CD4-positive, alpha-beta T cell (primary cell): ENCODE measurements at places on chromosomes 2 and 18.

DNA sequence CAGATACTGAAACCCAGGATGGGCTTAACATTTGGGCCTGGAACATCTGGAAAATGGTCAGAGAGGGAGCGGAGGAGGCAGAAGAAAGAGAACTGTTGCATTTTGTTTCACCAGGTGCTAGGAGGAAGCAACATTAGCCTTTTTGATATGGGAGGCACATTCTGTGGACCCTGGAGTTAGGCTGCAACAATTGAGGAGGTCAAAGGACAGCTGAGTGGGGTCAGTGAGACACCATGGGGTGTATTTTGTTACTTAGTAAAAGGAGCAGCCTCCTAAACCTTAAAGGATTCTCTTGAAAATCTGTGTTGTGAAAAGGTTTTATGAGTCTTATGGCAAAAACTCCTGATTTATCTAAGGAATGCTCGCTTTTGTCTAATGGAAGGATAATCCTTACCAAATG is 124.9 kb downstream of the GREB1L start:
- no peak for DNase-seq

DNA sequence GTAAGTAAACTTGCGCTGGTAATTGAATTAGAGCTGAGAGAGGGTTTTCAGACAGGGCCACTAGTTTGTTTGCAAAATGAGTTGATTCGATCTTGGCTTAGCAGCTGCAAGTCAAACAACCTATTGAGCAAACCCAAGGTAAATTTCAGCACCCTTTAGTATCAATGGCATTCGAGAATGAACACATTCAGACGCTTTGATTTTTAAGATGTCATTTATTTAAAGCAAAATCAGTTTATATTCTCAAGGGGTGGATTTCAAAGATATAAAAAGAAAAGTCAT is 44.2 kb downstream of the TGIF1 start:
- DNase-seq, result no peak

GRCh38 chr2:5093056-5093455 is 599.1 kb upstream of the SOX11 start:
- DNase-seq, result no peak

GRCh38 chr18:9685615-9685890 is 22.5 kb upstream of the RAB31 start:
- no peak for DNase-seq

DNA sequence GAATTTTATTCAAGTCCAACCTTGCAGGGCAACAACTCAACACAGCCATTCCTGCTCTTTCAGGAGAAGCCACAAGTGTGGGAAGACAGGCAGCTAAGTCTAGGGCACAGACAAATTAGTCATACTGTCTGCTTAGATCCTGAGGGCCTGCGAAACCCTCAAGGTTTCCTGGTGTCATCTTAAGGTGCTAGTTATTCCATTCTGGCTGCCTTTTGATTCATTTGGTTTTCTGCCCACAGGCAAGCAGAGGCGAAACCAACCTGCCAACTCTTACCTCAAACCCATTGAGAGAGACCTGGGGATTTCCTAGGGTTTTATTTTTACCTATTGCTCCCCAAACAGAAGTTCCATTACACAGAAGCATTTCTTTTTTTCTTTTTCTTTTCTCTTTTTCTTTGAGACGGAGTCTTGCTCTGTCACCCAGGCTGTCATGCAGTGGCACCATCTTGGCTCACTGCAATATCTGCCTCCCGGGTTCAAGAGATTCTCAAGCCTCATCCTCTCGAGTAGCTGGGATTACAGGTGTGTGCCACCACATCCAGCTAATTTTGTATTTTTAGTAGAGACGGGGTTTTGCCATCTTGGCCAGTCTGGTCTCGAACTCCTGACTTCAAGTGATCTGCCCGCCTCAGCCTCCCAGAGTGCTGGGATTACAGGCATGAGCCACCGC is 23.7 kb upstream of the SCYGR1 start:
- DNase-seq, result no peak

DNA sequence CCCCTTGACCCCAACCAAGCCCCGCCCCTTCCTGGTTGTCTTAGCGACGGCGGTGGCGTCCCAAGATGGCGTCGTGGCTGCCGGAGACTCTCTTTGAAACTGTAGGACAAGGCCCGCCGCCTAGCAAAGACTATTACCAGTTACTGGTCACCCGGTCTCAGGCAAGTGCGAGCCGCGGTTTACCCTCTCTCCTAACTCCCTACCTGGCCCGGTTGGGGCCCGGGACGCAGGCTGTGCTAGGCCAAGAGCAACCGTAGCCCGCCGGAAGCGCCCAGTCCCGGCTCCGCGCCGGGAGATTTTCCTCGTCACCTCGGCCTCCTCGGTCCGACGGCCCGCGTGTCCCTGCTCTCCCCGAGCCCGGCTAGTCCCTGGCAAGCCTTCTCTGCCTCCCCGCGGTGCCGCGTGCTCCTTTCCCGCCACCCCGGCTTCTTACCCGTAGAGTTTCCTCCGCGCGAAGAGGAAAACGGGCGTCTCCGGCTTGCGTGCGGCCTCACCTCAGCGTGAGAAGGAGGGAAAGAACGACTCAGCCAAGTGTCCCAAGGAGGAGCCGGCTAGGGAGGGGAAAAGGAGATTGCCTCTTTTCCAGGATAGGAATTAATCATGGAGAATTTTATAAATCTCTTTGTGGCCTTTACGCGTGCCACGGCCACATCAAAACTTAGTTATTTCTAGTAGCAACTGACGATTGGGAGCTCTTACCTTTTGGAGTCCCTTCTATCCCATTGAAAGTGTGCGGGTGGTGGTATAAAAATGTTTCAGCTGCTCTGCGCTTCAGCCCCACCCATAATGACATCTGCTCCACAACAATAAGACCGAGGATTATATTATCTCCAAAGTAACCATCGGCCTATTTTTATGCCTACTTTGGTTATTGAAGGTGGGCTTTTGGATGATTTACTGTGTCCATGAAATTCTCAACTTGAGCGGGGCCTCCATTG is at the start of gene FBXO36:
TSS of gene FBXO36 (plus strand) at position 55 of the 938 bp plus-strand sequence. CDS start at position 66, 11 bp downstream.
- DNase-seq, result no peak

DNA sequence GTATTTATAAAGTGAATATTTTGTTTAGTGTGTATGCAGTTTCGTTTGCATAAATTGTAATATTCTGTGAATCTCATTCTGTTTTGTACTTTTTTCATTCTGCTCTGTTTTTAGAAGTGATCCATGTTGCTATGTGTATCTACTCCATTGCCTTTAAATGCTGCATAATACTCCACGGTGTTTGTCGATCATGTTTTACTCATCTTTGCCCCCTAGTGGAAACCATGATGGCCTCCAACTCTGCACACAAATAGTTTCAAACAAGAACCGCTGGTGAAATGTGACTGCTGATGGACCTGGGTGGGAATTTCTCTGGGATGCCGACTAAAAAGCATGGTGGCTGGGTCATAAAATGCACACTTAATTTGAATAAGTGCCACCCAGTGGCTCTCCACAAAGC is 32.0 kb upstream of the SKOR2 start:
- no peak for DNase-seq

GRCh38 chr2:196293751-196294515 is 122.6 kb upstream of the STK17B start:
- no peak for DNase-seq

DNA sequence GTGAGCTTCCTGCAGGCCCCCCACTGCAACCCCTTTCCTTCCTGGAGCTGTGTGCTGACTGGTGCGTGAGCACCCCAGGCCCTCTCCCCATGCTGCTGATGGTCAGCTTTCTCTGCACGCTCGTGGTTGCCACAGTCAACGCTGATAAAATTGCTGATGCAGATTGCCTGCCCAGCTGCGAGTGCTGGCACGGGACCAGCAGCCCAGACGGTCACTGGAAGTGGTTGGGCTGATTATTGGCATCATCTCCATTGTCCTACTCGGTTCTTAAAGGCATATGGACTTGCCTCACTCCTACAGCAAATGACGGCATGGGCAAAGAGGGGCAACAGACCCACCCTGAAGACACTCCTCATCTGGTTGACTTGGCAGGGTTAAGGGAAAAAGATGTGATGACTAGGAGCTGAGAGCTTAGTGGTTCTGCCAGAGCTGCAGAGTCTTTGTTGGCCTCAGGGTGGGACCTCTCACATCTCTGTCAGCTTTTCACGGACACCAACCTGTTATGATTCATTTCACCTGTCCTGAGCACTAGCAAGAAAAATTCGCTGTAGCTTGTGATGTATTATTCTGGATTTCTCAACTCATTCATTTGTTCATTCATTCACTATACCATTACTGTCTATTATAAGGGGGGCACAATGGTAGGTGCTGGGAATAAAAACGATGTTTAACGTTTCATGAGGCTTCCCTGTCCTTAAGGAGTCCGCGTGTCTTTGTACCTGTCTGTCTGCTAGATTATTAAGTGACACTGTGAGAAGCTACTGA is 38.4 kb downstream of the PAX8 start:
- DNase-seq, result no peak

DNA sequence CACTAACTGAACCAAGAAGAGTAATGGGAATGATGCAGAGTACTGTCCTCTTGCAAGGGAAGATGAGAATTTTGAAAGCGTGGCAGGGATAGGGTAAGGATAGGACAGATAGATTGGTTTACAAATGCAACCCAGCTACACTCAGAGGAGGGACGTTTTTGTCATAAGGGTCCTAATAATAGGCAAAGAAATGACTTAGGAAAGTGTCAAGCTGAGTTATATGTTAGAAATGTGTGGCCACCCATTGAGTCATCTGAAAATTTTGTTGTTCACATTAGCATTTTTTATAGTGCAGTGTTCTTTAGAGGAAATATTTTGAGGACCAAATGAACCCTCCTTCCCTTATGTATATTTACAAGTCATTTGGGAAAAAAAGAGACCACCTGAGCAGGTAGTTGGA is 137.5 kb downstream of the PHLPP1 start:
- DNase-seq, result no peak

- DNase-seq, result no peak
These were observed 771.7 kb downstream of the CPS1 start for GRCh38 chr2:211328126-211328525.

DNA sequence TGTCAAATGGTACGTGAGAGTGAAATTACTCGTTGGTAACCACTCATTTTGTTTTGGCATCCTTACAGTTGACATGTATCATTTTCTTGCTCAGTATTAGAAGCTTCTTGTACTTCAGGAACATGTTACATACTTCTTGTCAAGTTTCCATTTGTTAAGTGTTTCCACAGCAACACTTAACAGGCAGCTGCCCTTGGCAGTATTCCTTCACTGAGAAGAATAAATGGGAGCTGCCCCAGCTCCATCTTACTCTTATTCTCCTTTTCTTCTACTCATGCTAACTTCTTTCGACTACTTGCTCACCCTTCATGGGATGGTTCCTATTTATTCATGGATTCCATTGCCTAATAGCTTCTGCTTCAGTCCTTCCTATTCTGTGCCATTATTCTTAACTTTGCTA is 60.1 kb upstream of the TUBA3E start:
- DNase-seq, result no peak

- no peak for DNase-seq
These were observed 266.4 kb downstream of the ANAPC1 start for GRCh38 chr2:111617299-111618225.

GRCh38 chr2:144248350-144249034 is 271.4 kb downstream of the ZEB2 start:
- DNase-seq, result no peak

- DNase-seq, result no peak
These were observed 279.3 kb upstream of the NCKAP5 start for GRCh38 chr2:133847591-133847990.

DNA sequence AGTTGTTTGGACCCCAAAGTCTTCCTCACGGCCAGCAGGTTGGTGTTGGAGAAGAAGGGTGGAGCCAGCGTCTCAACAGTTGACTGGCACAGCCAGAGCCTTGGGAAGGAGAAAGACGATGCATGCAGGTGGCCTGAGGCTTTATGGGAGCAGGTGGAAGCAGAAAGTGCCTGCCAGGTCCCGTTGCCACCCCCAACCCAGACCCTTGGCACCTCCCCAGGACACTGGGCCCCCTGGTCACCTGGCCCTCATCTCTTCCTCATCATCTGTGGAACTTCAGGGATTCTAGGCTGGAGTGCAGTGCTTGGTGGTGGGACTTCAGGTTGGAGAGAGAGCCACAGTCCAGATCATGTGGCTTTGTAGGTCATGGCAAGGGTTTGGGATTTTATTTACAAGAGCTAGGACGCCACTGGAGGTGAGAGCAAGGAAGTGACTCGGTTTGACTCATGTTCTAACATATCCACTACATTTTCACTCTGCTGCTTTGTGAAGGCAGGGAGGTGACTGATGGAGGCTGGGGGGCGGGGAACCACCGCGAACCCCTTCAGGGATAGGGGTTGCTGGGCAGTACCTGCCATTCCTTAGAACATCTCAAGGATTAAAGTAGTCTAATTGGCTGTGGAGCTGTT is 62.5 kb upstream of the B3GNT7 start:
- no peak for DNase-seq

- no peak for DNase-seq
These were observed 119.5 kb downstream of the ACTR3 start for GRCh38 chr2:114009205-114009944.

- DNase-seq, result no peak
These were observed 2.4 kb upstream of the TMEM185B start for GRCh38 chr2:120225549-120226065.

DNA sequence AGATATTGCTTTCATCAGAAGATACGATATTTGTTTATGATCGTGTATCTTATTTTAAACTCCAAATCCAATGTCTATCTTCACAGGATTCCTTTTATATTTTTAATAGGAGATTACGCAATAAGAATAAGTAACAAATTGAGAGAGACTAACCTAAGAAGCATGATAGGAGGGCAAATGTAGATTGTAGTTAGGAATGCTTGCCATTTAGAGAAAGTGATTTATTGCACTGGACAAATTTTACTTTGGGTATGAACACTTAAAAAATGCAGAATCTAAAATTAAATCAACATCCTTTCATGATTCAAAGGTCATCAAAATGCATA is 563.4 kb upstream of the POU3F3 start:
- no peak for DNase-seq

DNA sequence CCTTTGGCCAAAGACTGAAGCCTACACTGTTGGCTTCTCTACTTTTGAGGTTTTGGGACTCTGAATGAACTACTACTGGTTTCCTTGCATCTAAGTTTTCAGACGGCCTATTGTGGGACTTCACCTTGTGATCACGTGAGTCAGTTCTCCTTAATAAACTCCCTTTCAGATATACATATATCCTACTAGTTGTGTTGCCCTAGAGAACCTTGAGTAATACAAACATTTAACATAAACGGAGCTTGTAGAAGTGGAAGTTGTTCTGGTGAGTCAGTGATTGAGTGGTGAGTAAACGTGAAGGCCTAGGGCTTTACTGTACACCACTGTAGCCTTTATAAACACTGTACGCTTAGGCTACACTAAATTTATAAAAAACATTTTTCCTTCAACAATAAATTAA is 107.2 kb upstream of the CDH2 start:
- no peak for DNase-seq

DNA sequence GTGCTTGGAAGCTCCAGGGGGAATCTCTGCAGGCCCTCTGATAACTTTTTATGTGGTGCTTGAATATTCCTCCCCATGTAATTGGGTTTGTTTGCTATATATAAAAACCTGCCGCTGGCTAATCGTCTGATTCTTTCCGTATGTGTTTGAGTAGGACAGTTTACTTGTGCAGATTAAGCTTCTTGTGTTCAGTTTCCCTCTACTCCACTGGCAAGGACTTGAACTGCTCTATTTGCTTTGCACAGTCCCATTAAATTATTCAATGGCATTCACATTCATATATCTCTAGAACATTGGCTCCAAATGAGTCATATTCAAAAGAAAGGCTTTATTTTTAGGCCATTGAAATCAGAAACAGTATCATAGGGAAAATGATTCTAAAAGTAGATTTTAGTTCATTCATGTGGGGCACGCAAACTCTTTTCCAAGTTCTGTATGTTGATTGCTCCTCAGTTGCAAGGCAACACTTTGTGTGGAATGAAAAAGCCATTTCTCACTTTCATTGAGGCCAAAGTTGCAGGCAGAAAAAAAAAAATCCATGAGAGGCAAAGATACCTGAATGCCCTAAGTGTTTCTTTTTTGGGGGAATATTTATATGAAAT is 1682.3 kb upstream of the PIK3C3 start:
- no peak for DNase-seq

- DNase-seq, result no peak
These were observed 24.2 kb upstream of the PRLH start for GRCh38 chr2:237542001-237542704.
